ENCODE measurements at places on chromosomes 6 and 20.

GRCh38 chr20:22623211-22623610, 38.8 kb upstream of the FOXA2 start:
- DNase-seq = no peak

GRCh38 chr6:161226009-161226964, 47.6 kb downstream of the AGPAT4 start:
- no peak for DNase-seq

GRCh38 chr6:111551521-111552231, 54.0 kb downstream of the TRAF3IP2 start:
- DNase-seq = no peak

DNA sequence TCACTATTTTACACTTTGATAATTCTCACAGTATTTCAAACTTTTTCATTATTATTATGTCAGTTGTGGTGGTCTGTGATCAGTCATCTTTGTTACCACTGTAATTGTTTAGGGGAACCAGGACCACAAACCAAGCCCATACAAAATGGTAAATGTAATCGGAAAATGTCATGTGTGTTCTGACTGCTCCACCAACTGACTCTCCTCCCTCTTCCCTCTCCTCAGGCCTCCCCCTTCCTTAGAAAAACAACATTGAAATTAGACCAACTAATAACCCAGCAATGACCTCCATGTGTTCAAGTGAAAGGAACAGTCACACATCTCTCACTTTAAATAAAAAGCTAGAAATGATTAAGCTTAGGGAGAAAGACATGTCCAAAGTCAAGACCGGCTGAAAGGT, 63.8 kb downstream of the GMDS start:
- DNase-seq = no peak

GRCh38 chr6:139133262-139134063, 1.4 kb upstream of the HECA start:
- DNase-seq = peak; percentile 38

- DNase-seq = no peak
These were observed 33.1 kb downstream of the PTPN1 start for GRCh38 chr20:50543326-50543725.

- no peak for DNase-seq
These were observed 864 bp upstream of the PKIG start for GRCh38 chr20:44581515-44581914.

DNA sequence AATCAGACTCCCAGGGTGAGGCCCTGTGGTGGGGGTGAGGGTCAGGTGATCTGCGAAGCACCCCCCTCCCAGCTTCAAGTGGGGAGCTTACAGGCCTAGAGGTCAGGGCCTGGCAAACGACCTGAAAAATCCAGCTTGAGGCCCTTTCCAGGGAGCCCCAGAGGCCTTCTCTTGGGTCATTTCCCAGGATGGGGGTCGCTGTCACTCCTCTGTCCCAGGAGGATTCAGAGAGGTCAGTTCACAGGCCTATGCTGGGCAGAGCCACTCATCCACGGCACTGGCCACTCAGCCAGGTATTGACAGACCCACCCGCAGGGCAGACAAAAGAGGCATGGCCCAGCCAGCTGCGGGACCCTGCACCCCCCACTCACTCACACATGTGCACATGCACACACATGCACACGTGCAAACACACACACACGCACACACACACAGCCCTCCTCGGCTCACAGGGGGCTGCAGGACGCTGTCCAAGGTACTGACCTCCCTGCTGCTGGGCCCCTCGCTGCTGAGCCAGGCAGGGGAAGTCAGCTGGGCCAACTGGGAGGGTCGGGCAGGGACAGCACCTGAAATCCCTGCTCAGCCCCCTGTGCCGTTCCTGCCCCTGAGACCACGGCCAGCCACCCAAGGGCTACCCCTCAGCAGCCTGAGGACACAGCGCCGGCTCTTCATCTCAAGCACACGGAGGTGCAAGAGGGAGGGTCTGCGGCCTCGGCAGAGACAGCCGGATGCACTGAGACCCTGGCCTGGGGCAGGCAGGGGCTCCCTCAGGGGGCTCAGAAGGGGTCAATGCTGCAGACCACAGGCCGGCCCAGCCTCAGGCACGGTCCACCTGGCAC, 113.8 kb downstream of the TAF4 start:
- no peak for DNase-seq

DNA sequence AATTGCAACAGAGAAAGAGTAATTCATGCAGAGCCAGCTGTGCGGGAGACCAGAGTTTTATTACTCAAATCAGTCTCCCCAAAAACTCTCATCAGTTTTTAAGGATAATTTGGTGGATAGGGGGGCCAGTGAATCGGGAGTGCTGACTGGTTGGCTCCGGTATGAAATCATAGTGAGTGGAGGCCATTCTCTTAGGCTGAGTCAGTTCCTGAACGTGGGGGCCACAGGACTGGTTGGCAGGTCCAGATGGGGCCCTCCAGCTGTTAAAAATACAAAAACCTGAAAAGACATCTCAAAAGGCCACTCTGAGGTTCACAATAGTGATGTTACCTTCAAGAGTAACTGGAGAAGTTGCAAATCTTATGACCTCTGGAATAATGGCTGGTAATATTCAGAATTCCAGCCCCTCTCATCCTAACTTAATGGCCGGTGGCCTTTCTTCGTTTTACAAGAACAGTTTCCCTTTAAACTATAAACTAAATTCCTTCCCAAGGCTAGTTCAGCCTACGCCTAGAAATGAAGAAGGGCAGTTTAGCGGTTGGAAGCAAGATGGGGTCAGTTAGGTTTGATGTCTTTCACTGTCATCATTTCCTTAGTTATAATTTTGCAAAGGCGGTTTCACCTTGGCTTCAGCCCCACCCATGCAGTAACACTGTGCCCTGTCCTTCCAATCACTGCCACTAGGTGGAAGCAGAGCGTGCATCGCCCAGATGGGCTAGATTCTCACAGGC, 6.8 kb upstream of the MICA start:
- peak; percentile 79 for DNase-seq

- DNase-seq = no peak
These were observed 39.7 kb downstream of the ANKEF1 start for GRCh38 chr20:10074513-10074912.

DNA sequence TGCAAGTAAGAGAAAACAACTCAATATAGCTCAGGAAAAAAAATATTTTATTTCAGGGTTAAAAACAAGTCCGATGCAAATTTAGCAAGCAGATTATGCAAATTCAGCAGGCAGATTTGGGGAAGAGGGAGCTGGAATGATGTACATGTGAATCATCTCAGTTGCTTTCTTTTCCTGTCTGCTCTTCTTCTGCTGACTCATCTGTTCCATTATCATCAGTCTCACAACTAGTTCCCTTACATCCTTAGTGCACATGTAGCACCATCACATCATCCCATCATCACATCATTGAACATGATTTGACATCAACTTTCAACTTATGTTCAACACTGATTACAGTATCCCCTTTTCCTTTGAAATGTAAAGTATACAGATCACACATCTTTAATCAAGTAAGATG, 11.5 kb upstream of the DEFB113 start:
- no peak for DNase-seq

- DNase-seq = no peak
These were observed 202.8 kb downstream of the BTBD9 start for GRCh38 chr6:38436726-38437465.

- no peak for DNase-seq
These were observed 430.8 kb upstream of the RUNX2 start for GRCh38 chr6:44897316-44897715.
